Stimulated activated CD8-positive, alpha-beta memory T cell treated with anti-CD3 and anti-CD28 coated beads, Interleukin-15, amount 100 ng/mL, for 1 hour (primary cell): ENCODE measurements at places on chromosomes 5 and 9.

GRCh38 chr5:148179234-148179824 is 11.0 kb downstream of the SPINK14 start:
- DNase-seq = no peak

- no peak for DNase-seq
These were observed 13.5 kb upstream of the NIPAL4 start for GRCh38 chr5:157446412-157446935.

- DNase-seq = no peak
These were observed 42.4 kb downstream of the FYB1 start for GRCh38 chr5:39176759-39177630.

DNA sequence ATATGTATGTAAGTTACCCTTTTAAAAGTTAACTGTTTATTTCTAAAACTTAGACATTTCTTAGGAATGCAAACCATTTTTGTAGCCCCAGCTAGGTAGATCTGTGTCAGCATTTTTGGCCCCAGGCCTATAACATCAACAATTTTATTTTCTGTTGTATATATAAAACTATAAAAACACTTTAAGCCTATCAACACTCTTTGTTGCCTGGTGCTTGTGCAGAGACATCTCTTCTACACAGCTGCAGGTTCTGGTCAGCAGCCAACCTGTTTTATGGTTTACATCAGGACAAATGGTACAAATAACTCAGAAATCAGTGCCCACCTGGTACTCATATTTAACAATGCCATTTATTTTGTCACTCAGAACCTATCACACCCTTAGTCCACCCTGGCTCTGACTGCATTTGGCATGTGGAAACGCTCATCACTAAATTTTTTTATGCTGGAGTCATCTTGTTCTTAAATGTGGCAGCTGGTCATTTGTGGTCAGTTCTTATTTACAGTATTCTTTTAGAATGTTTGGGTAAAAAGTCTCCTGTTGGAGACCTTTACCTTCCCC is 173.4 kb downstream of the DNAH5 start:
- DNase-seq = no peak

- DNase-seq = no peak
These were observed 809.4 kb downstream of the PRELID2 start for GRCh38 chr5:145025775-145026174.

- DNase-seq = no peak
These were observed 30.8 kb downstream of the LCP2 start for GRCh38 chr5:170266570-170267381.

- DNase-seq = no peak
These were observed 37.4 kb downstream of the PRRT1B start for GRCh38 chr9:131582466-131583336.

GRCh38 chr9:123544007-123544827 is 188.2 kb downstream of the CRB2 start:
- DNase-seq = no peak

- no peak for DNase-seq
These were observed 9.3 kb downstream of the PAIP1 start for GRCh38 chr5:43547532-43547931.

GRCh38 chr5:131285703-131286399 is 22.0 kb downstream of the CDC42SE2 start:
- DNase-seq = no peak

- no peak for DNase-seq
These were observed 249.4 kb downstream of the NPR3 start for GRCh38 chr5:32960340-32961058.

- no peak for DNase-seq
These were observed 1.2 kb downstream of the TIFAB start for GRCh38 chr5:135450952-135451351.

DNA sequence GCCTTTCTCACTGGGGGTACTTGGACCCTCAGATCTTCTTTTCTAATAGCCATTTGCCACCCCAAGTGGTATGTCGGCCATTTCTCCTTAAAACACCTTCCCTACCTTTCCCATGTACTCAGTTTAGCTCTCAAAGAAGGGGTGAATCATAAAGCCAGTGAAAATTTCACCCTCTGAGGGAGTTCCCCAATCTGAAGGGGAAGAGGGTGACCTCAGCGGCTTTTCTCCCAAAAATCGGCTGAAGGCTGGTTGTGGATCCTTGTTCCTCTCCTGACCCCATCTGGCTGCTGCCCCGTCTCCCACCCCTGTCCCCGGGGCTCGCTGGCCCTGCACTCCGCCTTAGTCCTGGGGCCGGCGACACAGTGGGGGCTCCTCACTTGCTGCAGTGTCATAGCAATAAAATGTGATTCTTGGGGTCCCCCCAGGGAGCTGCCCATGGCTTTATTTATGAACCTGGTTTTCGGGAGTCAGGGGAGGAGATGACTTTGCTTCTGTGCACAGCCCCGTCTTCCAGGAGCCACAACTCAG is 17.3 kb upstream of the LTC4S start:
- no peak for DNase-seq

- no peak for DNase-seq
These were observed 373.2 kb upstream of the ACTBL2 start for GRCh38 chr5:57855831-57856230.

DNA sequence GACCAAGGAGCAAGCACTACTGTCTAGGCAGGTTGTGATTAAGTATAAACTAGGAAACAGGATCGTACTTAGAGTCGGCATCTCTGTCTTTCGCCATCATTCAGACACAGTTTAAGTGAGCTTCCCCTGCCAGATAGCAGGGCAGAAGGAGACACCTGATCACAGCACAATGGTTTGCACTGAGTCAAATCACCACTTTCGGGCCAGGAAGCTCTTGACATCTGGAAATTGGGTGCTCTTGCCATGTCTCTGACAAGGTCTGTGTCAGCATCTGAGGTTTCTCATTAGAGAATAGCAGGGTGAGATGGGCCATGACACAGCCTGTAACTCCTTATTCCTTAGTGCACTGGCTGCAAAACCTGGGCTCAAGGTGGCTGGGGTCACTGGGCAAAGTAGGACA is 8.3 kb downstream of the ADRB2 start:
- no peak for DNase-seq

DNA sequence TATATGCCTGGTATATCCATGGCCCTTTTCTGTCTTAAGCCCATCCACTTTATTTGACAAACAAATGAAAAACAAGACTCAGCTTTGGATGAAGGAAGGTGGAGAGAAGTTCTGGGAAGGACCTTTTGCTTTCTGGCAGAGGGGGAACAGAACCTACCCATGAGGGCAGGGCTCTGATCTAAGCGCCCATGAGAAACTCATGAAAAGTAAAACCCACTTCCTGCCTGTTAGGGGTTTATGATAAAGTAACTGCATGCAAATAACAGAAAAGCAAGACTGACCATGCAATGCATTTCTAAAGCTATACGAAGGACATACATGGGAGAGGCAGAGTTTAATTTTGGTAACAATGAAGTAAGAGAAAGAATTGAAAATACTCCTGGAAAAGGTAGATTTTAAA is 181.9 kb upstream of the ADRA1B start:
- DNase-seq = no peak

DNA sequence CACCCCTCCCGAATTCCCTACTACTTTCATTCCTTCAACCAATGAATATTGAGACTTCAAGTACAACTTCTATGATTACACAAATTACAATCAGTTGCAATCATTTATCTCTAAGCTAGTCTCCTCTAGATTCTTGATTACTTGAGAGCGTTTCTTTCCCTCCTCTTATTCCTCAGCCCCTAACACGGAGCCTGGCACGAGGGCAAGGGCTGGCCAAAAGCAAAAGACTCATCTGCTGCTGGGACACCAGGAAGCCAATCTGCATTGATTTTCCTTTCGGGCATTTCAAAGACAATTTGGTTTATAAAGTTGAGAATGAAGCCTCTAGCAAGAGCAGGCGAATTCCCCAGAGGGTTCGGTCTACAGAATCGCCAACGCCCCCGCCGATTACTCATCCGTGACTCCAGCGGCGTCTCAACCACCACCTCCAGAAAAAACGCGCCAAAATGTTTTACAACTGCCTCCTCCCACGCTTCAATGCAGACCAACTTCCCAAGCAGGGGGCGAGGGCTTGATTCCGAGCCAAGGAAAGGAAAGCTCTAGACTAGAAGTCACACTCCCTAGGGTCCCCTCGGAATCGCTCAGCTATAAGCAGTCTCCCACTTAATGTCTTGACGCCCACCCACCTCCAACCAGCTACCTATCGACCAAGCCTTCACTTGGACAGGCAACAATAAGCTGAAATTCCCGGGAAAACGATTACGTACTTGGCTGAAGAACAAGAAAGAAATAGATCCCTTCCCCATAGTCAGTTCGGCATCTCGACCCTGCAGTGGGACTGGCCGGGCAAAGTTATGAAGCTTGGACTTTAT is 1.5 kb downstream of the PCSK1 start:
- DNase-seq = no peak

GRCh38 chr5:912280-913091 is 19.8 kb downstream of the TRIP13 start:
- no peak for DNase-seq

DNA sequence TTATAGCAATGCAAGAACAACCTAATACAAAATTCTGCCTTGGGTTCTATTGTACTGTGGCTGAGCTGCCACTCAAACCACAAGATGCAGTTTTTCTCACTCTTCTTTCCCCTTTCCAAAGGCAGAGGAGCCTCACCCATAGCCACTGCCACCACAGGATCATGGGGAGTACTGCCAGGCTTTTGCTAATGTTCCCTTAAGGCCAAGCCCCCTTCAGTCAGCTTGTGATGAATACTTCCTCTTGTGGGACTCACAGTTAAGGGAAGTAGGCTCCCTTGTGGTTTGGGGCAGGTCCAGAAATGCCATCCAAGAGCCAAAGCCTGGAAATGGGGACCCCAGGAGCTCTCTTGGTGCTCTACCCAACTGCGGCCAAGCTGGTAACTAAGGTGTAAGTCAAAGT is 258.7 kb downstream of the SPATA31D1 start:
- DNase-seq = no peak

DNA sequence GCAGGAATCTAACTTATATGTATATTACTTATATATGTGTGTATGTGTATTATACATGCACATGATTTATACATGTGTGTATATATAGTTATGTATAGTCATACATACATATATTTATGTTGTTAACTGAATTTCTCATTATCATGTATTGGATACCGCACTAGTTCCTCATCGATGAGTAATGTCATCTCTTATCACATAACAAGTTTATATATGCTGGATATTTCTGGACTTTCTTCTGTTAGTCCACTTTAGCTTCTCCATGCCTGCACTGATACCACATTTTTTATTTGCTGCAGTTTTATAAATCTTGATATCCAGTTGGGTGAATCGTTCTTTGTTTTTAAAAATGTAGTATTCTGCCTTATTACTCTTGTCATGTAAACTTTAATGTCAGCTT is 50.2 kb downstream of the APC start:
- no peak for DNase-seq

GRCh38 chr5:137360607-137361006 is 138.5 kb downstream of the SPOCK1 start:
- DNase-seq = no peak

DNA sequence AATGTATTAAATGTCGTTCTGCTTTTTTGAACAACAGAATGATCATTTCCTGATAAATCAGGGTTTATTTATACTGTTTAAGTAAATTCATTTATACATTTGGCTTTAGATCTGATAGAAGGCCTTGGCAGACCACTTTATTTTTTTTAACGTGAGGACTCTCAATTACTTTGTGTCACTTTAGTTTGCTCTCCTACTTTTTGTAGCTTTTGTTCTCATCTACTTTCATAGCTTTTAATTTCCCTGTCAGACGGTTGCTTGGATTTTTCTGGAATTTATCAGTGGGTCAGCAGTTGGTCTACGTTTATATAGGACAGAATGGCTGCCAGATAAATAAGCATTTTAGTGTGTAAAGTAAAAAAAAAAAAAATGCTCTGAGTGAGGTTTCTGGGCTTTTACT is 902.3 kb upstream of the DMAC1 start:
- no peak for DNase-seq

DNA sequence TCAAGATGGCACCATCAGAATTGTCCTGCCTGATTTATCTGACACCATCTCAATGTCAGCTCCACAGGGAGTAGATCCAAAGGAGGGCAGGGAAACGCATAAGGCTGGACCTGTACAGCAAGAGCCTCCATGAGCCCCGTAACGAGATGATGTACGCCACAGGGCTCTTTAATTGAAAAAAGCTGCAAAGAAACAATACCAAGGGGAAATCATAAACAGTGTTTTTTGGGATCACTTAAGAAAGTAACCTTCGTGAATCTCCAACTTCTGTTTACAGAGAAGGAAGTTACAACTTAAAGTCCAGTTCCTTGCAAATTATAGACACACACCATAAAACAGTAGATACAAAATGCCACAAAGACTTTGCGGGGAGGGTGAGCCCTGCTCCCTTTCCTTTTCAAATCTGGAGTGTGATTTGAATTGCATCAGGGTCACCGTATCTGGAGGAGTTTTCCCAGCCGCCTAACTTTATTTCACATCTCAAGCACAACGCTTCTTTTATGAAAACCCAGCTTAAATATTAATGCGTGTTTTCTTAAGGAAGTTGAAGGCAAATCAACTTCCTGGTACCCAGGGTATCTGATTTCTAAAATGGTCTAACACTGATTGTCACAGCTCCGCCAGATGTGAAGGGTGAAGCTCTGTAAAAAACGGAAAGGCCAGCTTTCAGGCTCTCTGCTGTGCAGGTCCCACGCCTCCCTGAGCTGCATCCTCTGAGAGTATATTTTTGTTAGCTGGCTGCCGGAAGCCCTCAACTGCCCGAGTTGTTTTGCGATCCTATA is 88.9 kb downstream of the EBF1 start:
- no peak for DNase-seq

DNA sequence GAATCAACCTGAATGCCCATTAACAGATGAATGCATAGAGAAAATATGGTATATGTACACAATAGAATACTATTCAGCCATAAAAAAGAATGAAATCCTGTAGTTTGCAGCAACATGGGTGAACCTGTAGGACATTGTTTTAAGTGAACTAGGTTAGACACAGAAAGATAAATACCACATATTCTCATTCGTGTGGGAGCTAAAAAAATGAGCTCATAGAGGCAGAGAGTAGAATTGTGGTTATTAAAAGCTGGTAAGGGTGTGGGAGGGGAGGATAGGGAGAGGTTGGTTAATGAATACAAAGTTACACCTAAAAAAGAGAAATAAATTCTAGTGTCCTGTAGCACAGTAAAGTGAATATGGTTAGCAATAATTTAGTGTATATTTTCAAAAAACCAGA is 23.5 kb downstream of the PTTG1 start:
- DNase-seq = no peak

GRCh38 chr5:43798740-43799139 is 195.8 kb downstream of the NNT start:
- no peak for DNase-seq

DNA sequence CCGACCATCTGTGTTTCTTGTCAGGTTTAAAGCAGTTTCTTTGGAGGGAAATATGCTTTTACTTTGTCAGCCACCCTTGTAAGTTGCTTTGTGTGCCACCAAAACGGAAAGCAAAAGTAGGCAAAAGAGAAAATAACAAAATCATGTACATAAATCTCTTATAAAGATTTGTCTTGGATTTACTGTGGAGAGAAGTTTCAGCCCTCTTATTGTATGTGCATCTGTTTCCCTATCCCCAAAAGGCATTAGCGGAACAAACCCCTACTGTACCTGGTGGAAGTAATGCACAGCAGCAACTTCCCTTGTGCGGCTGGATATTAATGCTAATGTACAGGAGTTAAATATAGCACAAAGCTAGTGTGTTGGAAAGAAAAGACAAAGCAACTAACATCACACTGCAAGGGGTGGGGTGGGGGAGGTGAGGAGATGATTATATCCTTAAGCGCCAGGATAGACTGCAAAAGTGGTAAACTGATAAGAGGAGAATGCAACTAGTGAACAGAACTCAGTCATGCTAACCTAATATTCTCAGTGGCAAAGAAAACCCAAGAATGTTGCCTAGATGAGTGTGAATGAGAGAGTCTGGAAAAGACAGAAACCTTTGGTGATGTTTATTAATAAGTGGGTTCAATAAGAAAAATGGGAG is 396.5 kb upstream of the MEF2C start:
- DNase-seq = no peak
